ENCODE measurements at places on chromosomes 13 and 19.

- DNase-seq, result no peak
These were observed 5.6 kb downstream of the FFAR3 start for GRCh38 chr19:35363711-35364425.

DNA sequence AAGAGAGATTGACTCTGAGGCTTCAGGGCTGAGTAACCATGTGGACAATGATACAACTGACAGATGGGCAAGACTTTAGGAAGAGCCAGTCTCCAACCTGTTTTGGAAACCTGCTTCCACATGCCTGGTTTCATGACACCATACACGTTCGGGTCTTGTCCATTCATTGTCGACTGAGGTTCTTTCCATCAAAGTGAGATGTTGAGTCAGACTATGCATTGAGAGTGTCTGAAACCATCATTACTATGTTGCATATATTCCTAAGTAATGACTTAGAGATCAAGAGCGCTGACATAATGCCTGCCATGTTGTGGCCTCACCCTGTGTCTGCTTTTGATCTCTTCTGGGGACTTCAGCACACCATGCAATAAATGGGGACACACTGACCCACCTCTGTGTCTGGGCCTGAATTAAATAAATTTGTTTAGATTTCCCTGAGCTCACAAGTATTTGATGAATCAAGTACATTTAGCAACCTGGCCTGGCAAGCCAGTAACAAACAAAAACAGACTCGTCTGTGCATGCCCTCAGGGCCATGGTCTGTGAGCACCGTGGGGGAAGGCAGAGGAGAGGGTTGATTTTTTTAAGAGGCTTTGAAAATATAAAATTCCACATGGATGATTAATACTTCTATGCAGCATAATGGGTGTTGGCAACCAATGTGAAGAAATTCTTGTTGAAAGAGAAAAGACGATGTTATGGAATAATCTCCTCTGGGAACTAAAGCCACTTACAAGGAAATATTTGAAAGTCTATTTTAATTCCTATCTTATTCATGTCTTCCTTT is 49.9 kb upstream of the UBAC2 start:
- DNase-seq, result no peak

GRCh38 chr19:29665826-29666577 is 741 bp downstream of the PLEKHF1 start:
- DNase-seq, result no peak

DNA sequence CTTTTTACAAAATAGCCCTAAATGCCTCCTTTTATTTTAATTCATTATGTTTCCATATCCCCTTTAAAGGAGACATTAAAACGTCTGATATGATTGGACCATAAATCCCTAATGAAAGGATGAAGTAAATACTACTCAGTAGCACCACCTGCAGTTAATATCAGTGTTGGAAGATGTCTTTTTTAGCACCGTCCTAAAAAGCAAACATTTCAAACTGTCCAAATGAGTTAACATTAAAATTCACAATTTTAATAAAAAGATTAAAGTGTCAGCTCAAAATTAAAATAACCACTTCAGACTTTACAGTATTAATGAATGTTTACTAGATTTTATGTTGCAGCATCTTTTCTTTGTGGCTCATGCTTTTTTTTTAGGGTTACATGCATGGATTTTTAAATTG is 12.3 kb downstream of the ZNF507 start:
- DNase-seq, result no peak

DNA sequence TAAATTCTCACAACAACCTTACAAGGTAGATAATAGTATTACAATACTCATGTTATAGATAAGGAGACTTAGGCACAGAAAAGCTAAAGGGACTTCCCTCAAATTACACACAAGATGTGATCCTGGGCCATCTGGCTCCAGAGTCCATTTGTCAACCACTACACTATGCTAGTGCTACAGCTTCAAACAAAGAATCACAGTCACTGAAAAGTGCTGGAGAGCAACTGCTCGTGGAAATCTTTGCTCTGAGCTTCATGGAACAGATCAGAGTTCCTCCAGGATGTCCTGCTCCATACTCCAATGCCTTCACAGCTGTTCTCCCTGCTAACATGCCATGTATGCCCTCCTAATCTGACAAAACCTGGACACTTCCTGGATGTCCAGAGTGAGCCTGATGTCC is 271.2 kb downstream of the ENOX1 start:
- no peak for DNase-seq

GRCh38 chr19:47549261-47549862 is 23.6 kb downstream of the ZNF541 start:
- no peak for DNase-seq

DNA sequence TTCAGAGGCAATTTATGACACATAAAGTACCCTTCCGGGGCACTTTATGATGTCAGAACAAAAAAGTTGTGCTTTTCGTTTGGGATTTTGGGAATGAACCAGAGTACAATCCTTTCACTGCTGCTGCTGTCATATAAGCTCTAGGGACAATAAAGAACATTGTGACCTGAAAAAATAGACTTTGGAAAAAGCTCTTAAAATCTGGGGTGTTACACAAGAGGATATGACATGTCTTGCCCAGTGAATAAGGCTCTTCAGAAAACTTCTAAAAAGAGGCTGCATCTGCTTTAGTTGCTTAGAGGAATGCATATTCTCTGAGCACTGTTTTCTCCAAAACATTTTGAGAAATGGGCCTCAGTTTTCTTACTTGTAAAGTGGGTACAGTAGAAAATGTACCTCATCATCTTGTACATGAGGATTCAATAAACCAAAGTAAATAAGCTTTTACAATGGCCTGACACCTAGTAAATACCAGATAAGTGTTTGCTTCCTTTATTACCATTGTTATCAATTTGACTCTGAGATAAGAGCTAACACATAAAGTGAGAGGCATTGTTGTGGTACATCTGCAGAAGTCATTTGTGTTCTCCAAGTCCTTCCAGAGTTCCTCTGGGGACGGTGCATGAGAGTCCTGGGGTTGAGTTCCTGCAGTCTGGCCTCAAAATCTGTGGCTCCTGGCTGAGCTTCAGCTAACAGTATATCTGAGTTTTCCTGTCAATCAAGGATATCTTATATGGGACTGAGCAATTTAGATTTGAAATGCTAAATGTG is 67.4 kb upstream of the EDNRB start:
- DNase-seq, result no peak

GRCh38 chr13:42807866-42808265 is 26.5 kb downstream of the FAM216B start:
- DNase-seq, result no peak

GRCh38 chr13:111152844-111153243 is 37.7 kb downstream of the ARHGEF7 start:
- no peak for DNase-seq

GRCh38 chr13:112714376-112715174 is 24.7 kb downstream of the ATP11A start:
- no peak for DNase-seq

- no peak for DNase-seq
These were observed 11.3 kb upstream of the PLA2G4C start for GRCh38 chr19:48121909-48122371.

DNA sequence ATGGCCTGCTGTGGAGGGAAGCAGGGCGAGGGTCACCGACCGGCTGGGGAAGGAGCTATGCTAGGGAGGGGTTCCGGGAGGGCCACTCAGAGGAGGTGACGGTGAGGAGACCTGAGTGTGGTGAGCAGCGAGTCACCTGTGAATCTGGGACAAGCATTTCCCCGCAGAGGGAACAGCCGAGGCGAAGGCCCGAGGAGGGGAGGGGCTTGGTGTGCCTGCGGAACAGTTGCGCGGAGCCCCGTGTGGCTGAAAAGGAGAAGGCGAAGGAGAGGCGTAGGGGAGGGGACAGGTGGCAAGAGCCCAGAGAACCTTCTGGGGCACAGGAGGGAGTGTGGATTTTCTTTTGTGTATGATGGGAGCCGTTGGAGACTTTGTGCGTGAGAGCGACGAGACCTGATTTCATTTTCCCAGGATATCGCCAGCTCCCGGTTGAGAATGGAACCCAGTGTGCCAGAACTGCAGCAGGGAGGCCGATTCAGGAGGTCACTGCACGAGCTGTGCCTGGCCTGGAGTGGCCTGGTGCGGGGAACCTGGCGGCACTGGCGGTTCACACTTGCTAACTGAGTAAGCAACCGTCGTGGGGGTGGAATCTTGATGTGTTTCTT is 117.7 kb upstream of the ZNF507 start:
- no peak for DNase-seq

DNA sequence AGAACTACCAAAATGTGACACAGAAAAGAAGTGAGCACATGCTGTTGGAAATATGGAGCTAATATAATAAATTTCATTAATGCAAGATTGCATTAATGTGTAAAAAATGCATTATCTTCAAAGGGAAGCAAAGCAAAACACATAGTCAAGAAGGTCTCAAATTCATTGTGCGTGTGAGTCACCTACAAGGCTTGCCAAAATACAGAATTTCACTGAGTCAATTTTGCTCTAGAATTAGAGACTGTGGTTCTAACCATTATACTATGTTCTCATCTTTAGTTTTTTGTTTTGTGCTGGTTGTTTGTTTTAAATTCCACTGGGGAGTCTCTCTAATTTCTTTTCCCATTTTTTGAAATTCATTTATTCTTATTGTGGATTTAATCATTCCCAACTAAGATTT is 149.8 kb upstream of the SLITRK1 start:
- DNase-seq, result no peak

DNA sequence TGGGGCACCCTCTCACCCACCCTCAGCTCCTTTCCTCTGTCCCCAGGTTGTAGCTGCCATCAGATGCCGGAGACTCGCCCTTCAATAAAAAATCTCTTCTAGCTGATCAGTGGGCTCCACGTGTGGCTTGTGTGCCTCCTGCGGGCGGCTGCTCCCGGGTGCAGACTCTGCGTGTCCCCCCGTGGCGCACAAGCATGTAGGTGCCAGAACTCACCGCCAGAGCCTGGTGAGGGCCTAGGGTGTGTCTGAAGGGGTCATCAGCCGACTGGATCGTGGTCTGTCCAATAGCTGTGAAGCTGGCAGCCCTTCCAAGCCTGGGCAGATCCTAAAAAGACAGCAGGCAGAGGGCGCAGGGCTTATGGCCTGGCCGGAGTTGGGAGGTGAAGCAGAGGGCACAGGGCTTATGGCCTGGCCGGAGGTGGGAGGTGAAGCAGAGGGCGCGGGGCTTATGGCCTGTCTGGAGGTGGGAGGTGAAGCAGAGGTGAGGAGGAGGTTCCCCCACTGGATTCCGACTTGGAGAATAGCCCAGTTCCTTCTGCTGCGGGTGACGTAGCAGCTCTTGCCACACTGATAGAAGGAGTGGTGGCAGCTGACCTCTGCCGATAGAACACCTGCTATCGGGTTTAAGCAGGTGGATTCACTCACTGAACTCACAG is 11.7 kb downstream of the NOP53 start:
- no peak for DNase-seq

DNA sequence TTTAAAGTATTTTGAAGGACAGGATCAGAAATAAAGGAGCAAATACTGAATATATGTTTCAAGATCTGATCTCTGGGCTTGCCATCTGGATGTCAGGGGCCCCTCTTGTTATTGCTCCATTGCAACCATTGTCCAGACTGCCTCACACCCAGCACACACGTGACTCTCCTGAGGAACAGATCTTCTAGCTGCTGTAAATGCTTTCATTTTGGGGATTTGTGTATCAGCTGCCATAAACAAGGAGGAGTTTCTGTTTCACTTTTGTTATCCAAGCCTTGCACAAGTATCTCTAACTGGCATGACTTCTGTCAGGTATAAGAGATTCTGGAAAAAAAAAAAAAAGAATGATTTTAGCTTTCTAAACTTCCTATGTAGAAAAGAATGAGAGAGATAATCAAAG is 1624.1 kb upstream of the PRR20A start:
- DNase-seq, result no peak

DNA sequence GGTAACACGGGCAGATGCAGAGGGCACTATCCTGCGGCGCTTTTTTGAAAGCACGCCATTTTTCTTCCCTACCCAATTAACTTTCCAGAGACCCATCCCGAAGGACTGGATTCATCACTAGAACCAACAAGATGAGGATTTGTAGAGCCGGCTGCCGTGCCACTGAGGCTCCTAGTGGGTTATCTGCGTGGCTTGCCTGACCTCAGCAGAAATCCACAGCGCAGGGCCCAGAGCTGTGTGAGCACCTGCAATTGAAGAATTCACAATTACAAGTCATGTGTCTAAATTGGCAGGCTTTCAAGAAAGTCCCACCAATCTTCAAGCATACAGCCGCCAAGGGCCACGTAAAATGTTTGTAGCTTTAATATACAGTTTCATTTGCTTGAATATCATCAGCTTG is 75.5 kb downstream of the ALOX5AP start:
- DNase-seq, result no peak

- no peak for DNase-seq
These were observed 10.0 kb downstream of the DPF1 start for GRCh38 chr19:38213911-38214625.

- no peak for DNase-seq
These were observed 3.8 kb downstream of the TNNT1 start for GRCh38 chr19:55145232-55145631.

- DNase-seq, result no peak
These were observed 687 bp downstream of the MATK start for GRCh38 chr19:3785451-3785937.

DNA sequence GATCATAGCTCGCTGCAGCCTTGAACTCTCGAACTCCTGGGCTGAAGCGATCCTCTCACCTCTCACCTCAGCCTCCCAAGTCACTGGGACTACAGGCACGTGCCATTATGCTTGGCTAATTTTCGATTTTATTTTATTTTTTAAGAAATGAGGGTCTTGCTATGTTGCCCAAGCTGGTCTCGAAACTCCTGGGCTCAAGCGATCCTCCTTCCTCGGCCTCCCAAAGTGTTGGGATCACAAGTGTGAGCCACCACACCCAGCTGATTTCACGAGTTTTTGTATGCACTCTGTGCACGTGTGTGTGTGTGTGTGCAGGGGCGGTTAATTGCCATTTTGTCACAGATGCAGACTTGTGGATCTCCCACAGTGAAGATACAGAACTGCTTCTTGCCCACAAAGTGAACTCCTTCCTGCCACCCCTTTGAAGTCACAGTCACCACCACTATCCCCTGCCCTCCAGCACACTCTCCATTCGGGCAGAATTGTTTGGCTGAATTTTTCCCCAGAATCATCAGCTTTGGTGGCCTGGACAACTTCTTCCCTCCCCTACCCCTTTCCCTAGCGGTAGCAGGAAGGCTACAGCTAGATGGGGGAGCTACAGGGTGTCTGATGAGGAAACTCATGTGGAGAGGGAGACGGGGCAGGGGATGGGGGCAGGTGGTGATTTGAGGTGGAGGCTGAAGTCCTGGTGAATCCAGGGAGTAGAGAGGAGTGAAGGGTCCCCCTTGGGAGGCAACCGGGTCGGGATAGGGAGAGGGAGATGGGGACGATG is 59.6 kb downstream of the CELF5 start:
- DNase-seq, result no peak

DNA sequence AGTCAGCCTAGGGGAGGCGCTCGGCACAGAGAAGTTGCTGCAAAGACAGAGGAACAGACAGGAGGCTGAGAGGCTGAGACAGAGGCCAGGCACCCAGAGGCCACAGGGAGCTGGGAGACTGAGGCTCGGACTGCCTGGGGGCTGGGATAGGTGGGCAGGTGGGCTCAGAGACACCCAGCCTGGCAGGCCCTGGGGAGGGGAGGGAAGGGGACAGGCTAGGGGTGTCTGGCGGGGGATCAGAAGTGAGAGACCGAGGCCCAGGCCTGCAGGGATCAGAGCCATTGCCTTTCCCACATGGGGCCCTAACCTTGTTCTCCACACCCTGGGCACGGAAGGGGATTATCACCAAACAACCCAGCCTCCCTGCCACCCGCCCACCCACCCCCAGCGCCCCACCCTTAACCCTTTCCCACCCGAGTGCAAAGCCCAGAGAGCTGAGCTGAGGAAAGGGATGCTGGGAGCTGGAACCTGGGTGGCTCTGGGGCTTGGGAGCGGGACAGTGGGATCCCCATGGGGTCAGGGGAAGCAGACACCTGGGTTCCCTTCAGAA is 1.3 kb downstream of the NTN5 start:
- no peak for DNase-seq

- DNase-seq, result no peak
These were observed 250.0 kb downstream of the DNAJC15 start for GRCh38 chr13:43273362-43273761.
